ENCODE measurements at places on chromosomes 2 and 18. TPM values are rescaled to one million over a fixed set of nuclear protein-coding genes. Genes with fewer than 3 reads are reported as not detected.

Gene ACOXL
- total RNA-seq: not detected

DNA sequence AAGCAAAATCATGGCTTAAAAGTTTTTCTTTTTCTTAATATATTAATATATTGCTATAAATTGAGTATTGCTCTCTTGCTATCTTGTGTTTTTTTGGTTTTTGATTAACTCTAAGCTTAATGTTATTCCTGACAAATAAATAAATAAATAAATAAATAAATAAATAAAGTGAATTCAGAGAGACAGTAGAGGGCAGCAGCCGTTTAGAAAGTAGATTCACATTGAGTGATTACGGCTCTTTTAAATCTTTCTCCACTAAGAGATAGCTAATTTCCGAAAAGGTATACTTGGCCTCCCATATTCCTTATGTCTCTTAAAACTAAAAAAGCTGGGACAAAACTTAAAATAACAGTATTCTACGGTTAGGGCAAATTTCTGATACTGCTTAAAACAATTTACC, 34.3 kb downstream of the MSH2 start:
- H3K27ac ChIP-seq: no peak overlapping the region
- H3K27me3 ChIP-seq: no peaks in the 10 kb centered on the region
- DNase-seq: no peak
- no peak overlapping the region for H3K4me3 ChIP-seq
- peaks cover 9% of the 10 kb centered on the region for H3K36me3 ChIP-seq
- no peaks in the 10 kb centered on the region for H3K4me1 ChIP-seq

DNA sequence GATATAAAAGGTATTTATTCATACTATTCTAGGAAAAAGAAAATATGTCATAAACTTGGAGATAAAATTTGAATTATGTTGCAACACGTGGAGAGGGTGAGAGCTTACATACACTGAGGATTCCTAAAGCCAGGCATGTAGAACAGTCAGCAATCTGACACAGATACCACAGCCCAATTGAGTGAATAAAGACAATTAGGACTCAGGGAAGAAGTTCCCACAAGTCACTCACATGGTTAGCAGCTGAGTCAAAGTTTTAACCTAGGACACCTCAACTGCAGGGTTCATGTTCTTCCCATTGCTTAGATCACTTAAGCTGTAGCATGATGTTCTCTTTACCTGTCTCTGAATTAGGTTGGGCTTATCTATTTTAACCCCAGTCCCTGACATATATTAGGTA, 189.5 kb downstream of the CMPK2 start:
- no peak overlapping the region for H3K4me3 ChIP-seq
- no peaks in the 10 kb centered on the region for H3K36me3 ChIP-seq
- H3K27me3 ChIP-seq: peaks cover 5% of the 10 kb centered on the region
- H3K4me1 ChIP-seq: no peaks in the 10 kb centered on the region
- H3K27ac ChIP-seq: no peak overlapping the region

GRCh38 chr2:26744953-26745352, 19.1 kb upstream of the SLC35F6 start:
- H3K4me1 ChIP-seq: no peaks in the 10 kb centered on the region
- H3K36me3 ChIP-seq: no peaks in the 10 kb centered on the region
- no peak overlapping the region for H3K27ac ChIP-seq
- no peaks in the 10 kb centered on the region for H3K27me3 ChIP-seq

- no peak overlapping the region for H3K27ac ChIP-seq
- H3K4me1 ChIP-seq: peaks cover 5% of the 10 kb centered on the region
- DNase-seq: no peak
- H3K4me3 ChIP-seq: no peak overlapping the region
- H3K36me3 ChIP-seq: no peaks in the 10 kb centered on the region
Measured at GRCh38 chr2:17626986-17627385, 86.5 kb downstream of the VSNL1 start.
